Activated T-cell treated with anti-CD3 and anti-CD28 coated beads, Interleukin-2, amount 50 U/mL, for 72 hours (primary cell): ENCODE measurements at places on chromosomes 4 and X. TPM values are rescaled to one million over a fixed set of nuclear protein-coding genes. Genes with fewer than 3 reads are reported as not detected.

GRCh38 chrX:47862680-47863079 is 26.0 kb downstream of the ZNF81 start:
- DNase-seq: no peak
- peaks cover 2% of the 10 kb centered on the region for H3K36me3 ChIP-seq
- H3K27me3 ChIP-seq: peaks cover 6% of the 10 kb centered on the region
- H3K27ac ChIP-seq: no peak overlapping the region
- H3K4me3 ChIP-seq: no peak overlapping the region
- H3K4me1 ChIP-seq: peaks cover 5% of the 10 kb centered on the region

- no peaks in the 10 kb centered on the region for H3K36me3 ChIP-seq
- H3K27ac ChIP-seq: no peak overlapping the region
- no peaks in the 10 kb centered on the region for H3K27me3 ChIP-seq
- H3K4me1 ChIP-seq: no peaks in the 10 kb centered on the region
- no peak for DNase-seq
These were observed 287.7 kb upstream of the PCDH18 start for GRCh38 chr4:137819964-137820383.

- H3K4me3 ChIP-seq: no peak overlapping the region
- H3K36me3 ChIP-seq: no peaks in the 10 kb centered on the region
- no peaks in the 10 kb centered on the region for H3K4me1 ChIP-seq
These were observed 75.2 kb downstream of the LUZP4 start for GRCh38 chrX:115364670-115365069.

DNA sequence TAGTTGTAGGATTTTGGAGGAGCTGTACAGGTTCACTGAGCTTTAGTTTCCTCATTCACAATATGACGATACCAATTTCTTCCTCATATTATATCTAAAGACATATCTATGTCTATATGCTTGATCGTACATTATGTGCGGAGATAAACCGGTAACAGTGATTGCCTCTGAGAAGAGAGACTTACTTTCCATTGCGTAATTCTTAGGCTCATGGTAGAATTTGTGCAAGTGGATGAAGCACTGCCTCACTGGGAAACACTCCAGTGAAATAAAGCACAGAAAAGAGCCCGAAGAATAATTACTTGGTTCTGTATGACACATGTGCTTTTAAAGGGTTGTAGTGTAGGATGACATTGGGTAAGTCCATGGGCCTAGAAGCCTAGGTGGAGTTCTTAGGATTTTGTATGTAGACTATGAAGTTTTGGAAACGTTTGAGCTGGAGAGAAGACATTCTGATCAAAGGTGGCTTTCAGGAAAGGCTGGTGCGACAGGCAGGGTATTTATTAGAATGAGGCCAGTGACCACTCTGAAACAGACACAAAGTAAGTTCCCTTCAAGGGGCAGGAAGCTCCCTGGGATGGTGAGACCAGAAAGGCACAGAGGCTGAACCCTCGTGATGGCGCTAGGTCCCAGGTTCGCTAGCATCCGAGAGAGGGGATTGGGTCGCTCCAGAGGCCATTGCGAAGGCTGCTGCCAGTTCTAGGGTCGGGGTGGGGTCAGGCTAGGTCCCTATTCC is 649 bp upstream of the VBP1 start:
- H3K27ac ChIP-seq: peak overlapping the region; percentile 78
- peaks cover 4% of the 10 kb centered on the region for H3K36me3 ChIP-seq
- no peaks in the 10 kb centered on the region for H3K27me3 ChIP-seq
- peaks cover 19% of the 10 kb centered on the region for H3K4me1 ChIP-seq

GRCh38 chr4:8050555-8051206 is 107.9 kb downstream of the ABLIM2 start:
- H3K4me3 ChIP-seq: no peak overlapping the region
- H3K36me3 ChIP-seq: no peaks in the 10 kb centered on the region
- H3K27me3 ChIP-seq: no peaks in the 10 kb centered on the region

The TMEM47 gene
- not detected for total RNA-seq

GRCh38 chrX:19613645-19614323 is 98.5 kb upstream of the MAP3K15 start:
- H3K4me1 ChIP-seq: no peaks in the 10 kb centered on the region
- no peak overlapping the region for H3K4me3 ChIP-seq
- DNase-seq: no peak
- no peaks in the 10 kb centered on the region for H3K36me3 ChIP-seq
- H3K27me3 ChIP-seq: no peaks in the 10 kb centered on the region
- no peak overlapping the region for H3K27ac ChIP-seq

The SASH3 gene
- 166 TPM for total RNA-seq

DNA sequence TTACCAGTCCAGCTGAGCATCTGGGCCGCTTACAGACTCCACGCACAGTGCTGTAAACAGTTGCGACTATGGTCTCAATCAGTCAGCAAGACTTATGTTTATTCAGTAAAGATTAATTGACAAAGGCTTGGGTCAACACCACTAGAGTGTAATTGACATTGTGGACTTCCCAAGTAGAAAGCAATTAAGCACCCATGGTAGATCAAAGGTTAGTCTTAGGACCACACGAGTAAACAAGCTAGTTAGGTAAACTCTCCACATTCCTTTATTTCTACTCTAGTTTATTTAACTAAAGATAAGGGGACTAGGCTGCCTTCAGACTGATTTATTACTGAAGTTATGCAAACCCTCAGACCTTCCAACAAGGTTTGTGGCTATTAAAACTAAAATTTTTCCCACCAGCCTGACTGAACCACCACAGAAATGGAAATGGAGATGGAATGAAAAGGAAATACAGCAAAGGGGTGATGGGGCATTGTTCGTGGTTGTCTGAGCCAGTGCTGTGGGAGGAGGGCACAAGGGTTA is 44.2 kb downstream of the MTHFD2L start:
- H3K27me3 ChIP-seq: no peaks in the 10 kb centered on the region
- H3K4me1 ChIP-seq: peaks cover 10% of the 10 kb centered on the region
- no peak overlapping the region for H3K27ac ChIP-seq
- no peak for DNase-seq
- no peak overlapping the region for H3K4me3 ChIP-seq
- no peaks in the 10 kb centered on the region for H3K36me3 ChIP-seq

The PABPC1L2A gene
- not detected for total RNA-seq

The BRS3 gene
- total RNA-seq: not detected

GRCh38 chrX:103362474-103362873 is 6.2 kb downstream of the TCEAL9 start:
- no peaks in the 10 kb centered on the region for H3K36me3 ChIP-seq
- H3K4me3 ChIP-seq: no peak overlapping the region
- H3K27me3 ChIP-seq: peaks cover 10% of the 10 kb centered on the region
- H3K4me1 ChIP-seq: no peaks in the 10 kb centered on the region
- no peak for DNase-seq
- H3K27ac ChIP-seq: no peak overlapping the region

DNA sequence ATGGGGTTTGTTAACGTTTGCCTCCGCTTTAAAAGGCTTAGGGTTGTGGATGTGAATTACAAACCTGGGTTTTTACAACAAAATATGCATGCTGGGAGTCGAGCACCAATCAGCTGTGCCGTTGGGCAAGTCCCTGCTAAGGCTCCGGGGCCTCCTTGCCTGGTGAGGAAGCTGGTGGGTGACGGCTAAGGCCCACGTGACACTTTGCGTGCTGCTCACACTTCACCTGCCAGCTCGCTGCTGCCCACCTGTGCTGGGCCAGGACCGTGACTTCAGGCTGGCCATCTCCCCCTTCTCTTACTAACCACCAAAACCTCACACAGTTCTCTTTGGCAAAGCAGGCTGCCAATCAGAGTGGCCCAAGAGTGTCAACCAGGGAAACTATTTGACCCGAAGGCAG is 178.3 kb downstream of the AFAP1 start:
- no peaks in the 10 kb centered on the region for H3K4me1 ChIP-seq
- peak overlapping the region; percentile 37 for H3K27ac ChIP-seq
- DNase-seq: no peak

- no peaks in the 10 kb centered on the region for H3K27me3 ChIP-seq
- H3K36me3 ChIP-seq: peaks cover 30% of the 10 kb centered on the region
- peaks cover 34% of the 10 kb centered on the region for H3K4me1 ChIP-seq
- H3K4me3 ChIP-seq: peak overlapping the region; percentile 93
- peak overlapping the region; percentile 94 for H3K27ac ChIP-seq
These were observed 930 bp downstream of the ZNF718 start for GRCh38 chr4:125091-125771.

DNA sequence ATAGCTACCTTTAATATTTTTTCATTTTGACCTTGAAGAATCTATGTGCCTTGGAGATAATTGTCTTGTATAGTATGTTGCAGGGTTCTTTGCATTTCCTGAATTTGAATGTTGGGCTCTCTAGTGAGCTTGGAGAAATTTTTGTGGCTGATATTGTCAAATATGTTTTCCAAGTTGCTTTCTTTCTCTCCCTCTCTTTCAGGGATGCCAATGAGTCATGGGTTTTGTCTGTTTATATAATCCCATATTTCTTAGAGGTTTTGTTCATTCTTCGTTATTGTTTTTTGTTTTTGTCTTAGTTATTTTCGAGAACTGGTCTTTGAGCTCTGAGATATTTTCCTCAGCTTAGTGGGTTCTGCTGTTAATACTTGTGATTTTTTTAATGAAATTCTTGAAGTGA is 20.7 kb downstream of the RAB40AL start:
- H3K4me1 ChIP-seq: no peaks in the 10 kb centered on the region
- no peaks in the 10 kb centered on the region for H3K36me3 ChIP-seq
- no peak overlapping the region for H3K4me3 ChIP-seq
- H3K27me3 ChIP-seq: peaks cover 28% of the 10 kb centered on the region
- DNase-seq: no peak
- no peak overlapping the region for H3K27ac ChIP-seq

DNA sequence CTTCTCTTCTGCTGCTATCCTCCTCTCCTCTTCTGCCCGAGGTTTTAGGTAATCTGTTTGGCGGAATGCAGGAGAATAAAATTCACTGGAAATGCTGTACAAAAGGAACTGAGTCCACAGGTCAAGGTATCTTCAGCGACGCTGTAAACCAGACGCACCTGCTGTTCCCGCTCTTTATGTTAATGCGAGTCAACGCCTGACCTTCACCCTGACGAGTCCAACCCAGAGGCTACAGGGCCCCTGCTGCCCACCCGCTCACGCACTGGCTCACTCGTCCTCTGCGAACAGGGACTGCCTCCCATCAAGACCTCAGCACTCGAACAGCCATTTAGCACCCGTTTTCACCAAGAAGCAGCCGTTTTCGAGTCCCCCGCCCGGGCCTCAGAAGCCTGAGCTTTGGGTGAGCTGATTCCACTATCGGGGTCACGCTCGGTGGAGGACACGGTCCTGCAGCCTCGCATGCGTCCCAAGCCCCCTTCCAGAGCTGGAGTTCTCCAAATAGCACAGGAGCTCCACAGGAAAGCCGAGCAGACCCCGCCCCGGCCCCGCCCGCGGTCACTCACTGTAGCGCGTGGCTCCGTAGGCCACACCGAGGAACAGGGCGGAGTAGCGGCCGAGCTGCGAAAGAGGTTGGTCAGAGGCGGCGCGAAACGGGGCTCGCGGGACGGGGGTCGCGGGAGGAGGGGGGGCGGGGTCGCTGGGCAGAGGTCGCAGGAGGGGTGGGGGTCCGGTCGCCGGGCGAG is 556 bp downstream of the ATP5ME start:
- peaks cover 11% of the 10 kb centered on the region for H3K4me1 ChIP-seq
- H3K27ac ChIP-seq: peak overlapping the region; percentile 80
- H3K4me3 ChIP-seq: peak overlapping the region; percentile 91
- peaks cover 5% of the 10 kb centered on the region for H3K36me3 ChIP-seq
- DNase-seq: no peak
- no peaks in the 10 kb centered on the region for H3K27me3 ChIP-seq

The BANK1 gene
- 0.46 TPM for total RNA-seq

- H3K36me3 ChIP-seq: no peaks in the 10 kb centered on the region
- H3K27ac ChIP-seq: no peak overlapping the region
- H3K4me1 ChIP-seq: peaks cover 45% of the 10 kb centered on the region
- DNase-seq: no peak
These were observed 357.8 kb downstream of the MID1IP1 start for GRCh38 chrX:39158801-39159657.

GRCh38 chr4:83139514-83140156 is 25.1 kb upstream of the PLAC8 start:
- H3K4me3 ChIP-seq: peak overlapping the region; percentile 21
- peaks cover 33% of the 10 kb centered on the region for H3K4me1 ChIP-seq
- H3K36me3 ChIP-seq: peaks cover 22% of the 10 kb centered on the region
- no peaks in the 10 kb centered on the region for H3K27me3 ChIP-seq
- H3K27ac ChIP-seq: peak overlapping the region; percentile 34
- DNase-seq: no peak

DNA sequence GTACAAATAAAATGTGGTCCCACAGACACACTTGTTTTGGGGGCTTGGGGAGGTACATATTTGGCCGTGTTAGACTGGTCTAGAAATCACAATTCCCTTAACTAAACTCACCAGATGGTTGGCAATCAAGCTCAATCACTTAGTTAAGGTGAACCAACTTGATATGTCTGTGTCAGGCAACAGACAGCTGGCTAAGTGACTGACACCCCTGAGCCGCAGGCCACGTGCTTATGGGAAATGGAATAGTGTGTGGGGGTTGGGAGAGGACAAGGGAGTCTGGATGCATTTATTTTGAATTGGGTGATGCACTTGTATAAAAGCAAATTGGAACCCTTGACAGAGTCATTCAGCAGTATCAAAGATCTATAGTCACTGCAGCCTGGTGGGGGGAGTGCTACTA is 209.0 kb downstream of the HS6ST2 start:
- H3K4me3 ChIP-seq: no peak overlapping the region
- H3K36me3 ChIP-seq: no peaks in the 10 kb centered on the region
- peaks cover 62% of the 10 kb centered on the region for H3K27me3 ChIP-seq
- no peak overlapping the region for H3K27ac ChIP-seq
- no peak for DNase-seq

DNA sequence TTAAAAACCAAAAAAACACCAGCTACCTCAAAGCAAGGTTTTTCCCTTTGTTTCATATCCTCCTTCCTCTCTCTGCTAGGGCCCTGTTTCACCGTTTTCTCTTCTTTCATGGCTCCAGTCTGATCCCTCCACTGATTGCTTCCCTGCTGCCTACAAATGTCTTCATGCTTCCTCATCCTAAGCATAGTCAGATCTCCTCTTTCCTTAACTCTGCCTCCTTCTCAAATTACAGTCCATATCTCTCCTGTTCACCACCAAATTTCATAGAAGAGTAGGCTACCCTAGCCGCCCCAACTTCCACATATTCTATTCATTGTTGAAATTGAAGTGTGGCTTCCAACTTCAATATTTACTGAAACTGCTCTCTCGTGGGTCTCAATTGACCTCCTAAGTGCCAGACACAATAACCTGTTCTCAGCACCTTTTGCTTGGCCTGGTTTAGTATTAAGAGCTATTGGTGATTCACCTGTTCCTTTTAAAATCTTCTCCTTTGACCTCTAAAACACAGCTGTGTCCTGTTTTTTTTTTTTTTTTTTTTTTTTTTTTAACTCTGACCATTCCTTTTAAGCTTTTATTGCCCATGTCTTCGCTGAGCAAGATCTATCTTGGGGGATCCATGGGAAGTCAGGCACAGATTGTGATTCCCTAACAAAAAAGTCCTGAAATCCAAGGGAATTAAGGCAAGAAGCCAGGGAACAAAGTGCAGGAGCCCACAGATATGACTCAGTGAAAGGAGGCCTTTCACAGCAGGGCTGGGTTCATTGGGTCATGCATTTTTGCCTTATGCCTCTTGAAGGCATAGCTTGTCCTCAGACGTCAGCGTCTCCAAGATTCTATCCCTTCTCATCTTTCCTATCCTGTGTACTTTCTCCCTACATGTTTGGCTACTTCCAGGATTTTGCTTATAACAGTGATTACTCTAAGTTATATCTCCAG is 85.4 kb downstream of the RPS3A start:
- H3K27ac ChIP-seq: no peak overlapping the region
- no peak for DNase-seq
- H3K36me3 ChIP-seq: peaks cover 1% of the 10 kb centered on the region
- H3K27me3 ChIP-seq: peaks cover 20% of the 10 kb centered on the region
- H3K4me3 ChIP-seq: no peak overlapping the region
